ENCODE measurements at places on chromosomes 13 and 19.

DNA sequence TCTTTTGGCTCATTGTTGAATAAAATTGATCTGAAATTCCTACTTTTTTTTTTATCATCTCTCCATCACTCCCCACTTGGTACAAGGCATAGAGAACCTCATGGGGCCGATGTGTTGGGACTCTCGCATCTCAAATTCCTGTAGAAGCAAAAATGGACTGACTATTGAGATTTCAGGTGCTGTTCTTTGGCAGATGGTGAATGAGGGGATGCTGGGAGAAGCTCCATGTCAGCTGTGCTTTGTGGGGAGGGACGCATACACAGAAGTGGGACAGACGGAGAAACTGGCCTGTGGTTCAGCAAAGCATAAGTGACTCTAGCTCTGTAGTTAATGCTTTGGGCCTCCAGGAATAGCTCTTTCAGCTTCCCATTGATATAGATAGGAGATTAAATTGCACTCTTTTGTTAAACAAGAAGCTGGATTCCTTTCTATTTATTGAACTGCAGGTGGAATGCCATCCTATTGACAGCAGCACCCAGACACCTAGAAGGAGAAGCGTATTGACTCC is 194.5 kb upstream of the RNF113B start:
- DNase-seq, result no peak

DNA sequence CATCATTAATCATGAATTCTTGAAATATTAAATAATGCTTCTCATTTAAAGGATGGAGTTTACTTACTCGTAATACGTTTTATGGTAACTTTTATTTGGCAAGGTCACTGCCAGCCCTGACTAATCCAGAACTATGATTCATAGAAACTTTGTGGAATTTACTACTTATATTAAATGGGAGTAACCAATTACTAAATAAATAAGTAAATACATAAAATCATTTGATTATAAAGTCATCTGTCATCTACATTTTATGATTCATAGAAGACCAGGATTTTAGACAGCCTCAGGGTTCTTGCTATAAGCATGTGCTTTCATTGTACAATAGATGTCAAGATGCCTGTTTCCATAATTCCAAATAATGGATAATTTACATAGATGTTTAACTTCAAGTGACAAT is 611.1 kb downstream of the TBC1D4 start:
- no peak for DNase-seq

DNA sequence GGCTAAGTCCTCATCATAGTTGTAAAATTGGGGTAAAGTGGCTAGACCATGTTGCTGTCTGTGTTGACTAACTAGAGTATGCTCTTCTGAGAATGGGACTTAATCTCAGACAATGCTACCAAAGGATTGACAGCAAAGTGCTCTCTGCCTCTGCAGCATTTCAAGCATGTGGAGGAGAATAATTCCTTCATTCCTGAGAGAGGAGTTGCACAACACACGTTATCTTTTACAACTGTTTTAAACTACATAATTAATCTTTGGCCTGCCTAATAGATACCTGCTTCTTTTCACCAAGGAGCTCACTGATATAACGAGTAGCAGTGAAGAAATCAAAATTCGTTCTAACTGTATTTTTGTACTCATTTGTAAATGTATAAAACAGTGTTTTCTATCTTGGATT is 2172.2 kb downstream of the PCDH9 start:
- DNase-seq, result no peak

DNA sequence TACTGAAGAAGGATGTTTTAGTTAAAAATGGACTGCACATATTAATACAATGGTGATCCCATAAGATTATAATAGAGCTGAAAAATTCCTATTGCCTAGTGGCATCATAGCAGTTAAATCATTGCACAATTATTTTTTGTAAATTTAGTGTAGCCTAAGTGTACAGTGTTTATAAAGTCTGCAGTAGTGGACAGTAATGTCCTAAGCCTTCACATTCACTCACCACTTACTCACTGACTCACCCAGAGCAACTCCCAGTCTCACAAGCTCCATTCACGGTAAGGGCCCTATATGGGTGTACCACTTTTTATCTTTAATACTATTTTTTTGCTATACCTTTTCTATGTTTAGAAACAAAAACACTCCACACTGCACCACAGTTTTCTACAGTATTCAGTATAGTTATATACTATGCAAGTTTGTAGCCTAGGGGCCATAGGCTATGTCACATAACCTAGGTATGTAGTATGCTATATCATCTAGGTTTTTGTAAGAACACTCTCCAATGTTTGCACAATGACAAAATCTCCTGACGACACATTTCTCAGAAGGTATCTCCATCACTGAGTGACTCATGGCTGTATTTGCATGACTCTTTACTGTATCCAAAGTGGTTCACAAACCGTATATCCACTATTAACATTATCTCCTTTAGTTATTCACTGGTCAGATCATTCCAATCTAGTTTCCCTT is 536.0 kb downstream of the KLF12 start:
- DNase-seq, result no peak

- DNase-seq, result no peak
Observed at GRCh38 chr19:16559780-16560276, 12.4 kb downstream of the SLC35E1 start.

- no peak for DNase-seq
Observed at GRCh38 chr19:19774354-19775033, 41.6 kb upstream of the ZNF14 start.

DNA sequence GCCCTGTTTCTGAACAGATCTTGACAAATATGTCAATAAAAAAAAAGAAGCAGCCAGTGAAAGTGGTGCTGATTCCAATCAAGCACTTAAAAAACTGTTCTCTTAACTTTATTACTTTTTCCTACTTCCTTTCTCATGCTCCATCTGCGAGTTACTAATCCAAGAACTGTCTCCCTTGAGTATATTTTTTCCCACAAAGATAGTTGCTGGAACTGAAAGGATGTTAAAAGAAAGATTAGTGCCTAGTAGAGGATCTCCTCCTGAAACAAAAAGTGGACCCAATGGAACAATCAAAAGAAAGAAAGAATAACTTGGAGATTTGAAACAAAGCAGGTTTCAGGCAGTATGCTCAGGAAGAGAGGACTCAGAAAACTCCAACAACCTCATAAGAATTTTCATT is 1034.8 kb downstream of the PCDH17 start:
- DNase-seq, result no peak

DNA sequence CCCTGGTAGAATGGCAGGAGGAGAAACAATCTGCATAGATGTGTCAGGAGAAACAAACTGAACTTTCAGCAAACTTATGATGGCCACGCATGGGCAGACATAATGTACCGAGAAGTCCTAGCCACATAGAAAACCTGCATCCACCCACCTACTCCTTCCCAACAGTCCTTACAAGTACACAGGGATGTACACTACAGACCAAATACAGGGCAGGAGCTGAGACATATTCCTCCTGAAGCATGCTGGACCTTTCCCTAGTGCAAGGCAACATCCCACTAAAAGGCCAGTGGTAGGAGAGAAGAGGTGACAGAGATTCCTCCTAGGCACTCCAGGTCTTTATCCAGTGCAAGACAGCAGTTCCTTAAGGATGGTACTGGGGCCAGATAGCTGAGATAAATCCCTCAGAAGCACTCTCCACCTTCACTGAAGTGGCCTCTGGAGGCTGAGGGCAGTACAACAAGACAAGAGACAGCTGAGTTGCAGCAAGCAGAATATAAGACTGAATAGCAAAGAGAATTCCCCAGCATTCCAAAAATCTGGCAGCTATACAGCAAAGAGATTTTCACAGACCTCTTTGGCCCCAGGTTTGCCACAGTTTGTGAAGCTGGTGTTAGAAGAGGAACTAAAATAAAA is 18.3 kb downstream of the VWA8 start:
- DNase-seq, result no peak

- no peak for DNase-seq
Observed at GRCh38 chr19:11209839-11210655, 12.7 kb upstream of the KANK2 start.

DNA sequence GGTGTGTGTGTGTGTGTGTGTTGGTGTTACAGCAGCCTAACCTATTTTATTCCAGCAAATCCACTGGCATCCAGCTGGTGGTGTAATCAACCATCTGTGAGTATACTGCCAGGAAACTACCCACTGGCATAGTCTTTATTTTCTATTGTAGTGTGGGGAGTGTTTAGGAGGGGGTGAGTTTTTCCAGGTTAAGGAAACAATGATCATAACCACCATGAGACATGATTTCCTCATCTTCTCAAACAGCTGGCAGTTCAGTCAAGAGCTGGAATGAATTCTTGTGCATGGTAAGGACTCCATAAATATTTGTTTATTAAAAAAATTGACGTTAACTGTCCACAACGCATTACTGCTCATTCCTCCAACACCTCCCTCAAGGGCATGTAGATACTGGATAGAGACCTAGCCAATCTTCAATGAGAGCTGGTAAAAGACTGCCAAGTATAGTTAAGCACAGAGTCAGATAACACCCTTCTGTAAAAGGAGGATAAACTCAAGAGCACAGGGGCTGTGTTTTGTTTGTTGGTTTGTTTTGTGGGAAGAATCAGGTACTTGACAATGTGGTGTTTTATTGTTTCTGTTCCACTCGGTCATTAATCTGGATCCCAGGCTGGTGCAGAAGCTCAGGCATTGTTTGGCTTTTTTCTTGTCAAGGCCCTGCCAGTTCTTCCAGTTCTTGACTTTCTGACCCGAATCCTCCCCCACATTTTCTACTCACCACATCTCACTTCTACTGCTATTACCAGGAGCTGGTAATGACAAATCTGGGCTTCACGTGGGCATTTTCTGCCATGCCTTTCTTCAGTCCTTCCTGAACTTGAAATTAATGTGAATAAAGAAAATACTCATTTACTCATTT is 31.6 kb upstream of the SLC46A3 start:
- DNase-seq, result no peak

- DNase-seq, result no peak
Observed at GRCh38 chr19:57290970-57291369, 10.7 kb downstream of the ZNF460 start.

- DNase-seq, result no peak
Observed at GRCh38 chr19:11451871-11452619, 16.6 kb downstream of the PRKCSH start.

DNA sequence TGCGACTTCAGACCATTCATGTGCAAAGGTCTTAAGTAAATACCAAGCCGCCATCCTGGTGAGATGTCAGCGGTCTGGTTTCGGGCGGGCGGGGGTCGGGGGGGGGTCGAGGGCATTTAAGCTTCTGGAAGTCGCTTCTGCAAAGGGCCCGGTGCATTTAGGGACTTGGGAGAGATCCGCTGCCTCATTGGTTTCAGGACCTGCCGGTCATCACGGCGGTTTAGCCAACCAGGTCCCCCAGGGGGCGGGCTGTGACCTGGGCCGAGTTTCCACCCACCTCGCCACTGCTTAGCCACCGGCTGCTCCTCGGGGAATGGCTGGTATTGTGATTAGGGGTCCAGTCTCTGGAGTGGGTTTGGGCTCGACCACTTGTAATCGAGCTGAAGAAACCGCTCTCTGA is 7.8 kb downstream of the ANKLE1 start:
- peak; percentile 8 for DNase-seq

GRCh38 chr13:41960637-41961465 is at the start of gene VWA8:
TSS of gene VWA8 (minus strand) at chr13:41961109. CDS start at chr13:41961015, 94 bp downstream.
- DNase-seq, result peak; percentile 55

DNA sequence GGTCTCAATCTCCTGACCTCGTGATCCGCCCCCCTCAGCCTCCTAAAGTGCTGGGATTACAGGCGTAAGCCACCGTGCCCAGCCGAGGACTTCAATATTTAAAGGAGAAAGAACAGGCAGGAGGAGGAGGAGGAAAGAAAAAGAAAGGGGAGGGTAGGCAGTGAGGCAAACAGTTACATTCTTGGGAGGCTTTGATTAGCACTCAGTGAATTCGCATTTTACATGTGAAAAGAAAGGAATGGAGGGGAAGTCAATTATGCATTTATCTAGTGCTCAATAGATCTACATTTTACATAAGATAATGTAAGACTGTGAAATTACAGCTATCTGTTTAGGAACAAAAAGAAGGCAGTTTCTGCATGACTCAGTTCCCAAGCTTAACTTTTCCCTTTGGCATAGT is 30.9 kb upstream of the CXCL17 start:
- DNase-seq, result no peak

DNA sequence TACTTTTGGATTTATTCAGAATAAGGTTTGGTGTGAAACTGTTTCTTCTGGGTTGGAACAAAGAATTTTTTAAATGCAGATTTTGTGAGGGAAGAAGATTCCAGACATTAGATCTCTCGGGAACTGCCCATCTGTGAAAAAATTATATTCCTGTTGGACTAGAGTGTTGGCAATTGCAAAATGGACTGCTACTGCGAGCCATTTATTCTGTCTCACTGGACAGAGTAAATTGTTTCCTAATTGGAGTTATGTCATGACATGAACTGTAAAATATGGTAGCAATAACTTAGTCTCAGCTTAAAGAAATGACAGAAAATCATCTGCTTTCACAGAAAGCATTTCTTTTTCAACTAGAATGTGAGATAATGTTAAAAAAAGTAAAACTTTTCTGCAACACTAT is 86.0 kb upstream of the MYCBP2 start:
- DNase-seq, result no peak

- no peak for DNase-seq
Observed at GRCh38 chr13:95480791-95481780, 71.4 kb upstream of the CLDN10 start.

- no peak for DNase-seq
Observed at GRCh38 chr13:28031220-28031895, 42.9 kb upstream of the URAD start.

DNA sequence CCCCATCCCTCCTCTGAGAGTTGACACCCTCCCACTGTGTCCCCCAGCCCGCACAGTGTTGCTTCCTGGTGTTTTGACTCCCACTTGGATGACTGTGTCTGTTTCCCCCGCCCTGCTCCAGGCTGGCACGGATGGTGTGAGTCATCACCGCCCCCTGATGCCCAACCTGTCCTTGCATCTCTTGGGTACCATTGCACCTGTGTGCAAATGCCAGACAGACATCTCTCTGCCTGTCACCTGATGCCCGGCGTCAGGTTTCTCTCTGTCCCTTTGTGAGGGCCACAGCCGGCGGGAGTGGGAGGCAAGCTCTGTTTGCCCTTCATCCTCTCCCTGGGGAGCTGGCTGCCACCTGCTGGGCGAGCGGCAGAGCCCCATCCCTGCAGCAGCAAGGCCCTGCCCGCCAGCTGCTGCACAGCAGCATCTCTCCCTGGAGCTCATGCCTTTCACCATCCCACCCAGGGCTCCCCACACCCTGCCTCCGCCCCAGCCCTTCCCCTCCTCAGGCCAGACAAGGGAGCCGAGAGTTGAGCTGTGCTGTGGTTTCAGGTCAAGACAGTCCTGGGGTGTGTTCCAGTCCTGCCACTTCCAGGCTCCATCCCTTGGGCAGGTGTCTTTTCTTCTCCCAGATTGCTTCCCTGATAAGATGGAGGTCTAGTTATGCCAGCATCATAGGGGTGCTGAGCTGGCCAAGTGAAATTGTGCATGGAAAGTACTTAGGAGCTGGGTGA is 29.7 kb downstream of the NKPD1 start:
- peak; percentile 90 for DNase-seq

GRCh38 chr19:34499155-34499834 is 17.7 kb downstream of the WTIP start:
- DNase-seq, result no peak

GRCh38 chr19:52237771-52238400 is 31.5 kb upstream of the ZNF766 start:
- peak; percentile 43 for DNase-seq

Measured in NCI-H1930 (cell line).